ENCODE measurements at places on chromosomes 1 and 21. TPM values are rescaled to one million over a fixed set of nuclear protein-coding genes. Genes with fewer than 3 reads are reported as not detected.

DNA sequence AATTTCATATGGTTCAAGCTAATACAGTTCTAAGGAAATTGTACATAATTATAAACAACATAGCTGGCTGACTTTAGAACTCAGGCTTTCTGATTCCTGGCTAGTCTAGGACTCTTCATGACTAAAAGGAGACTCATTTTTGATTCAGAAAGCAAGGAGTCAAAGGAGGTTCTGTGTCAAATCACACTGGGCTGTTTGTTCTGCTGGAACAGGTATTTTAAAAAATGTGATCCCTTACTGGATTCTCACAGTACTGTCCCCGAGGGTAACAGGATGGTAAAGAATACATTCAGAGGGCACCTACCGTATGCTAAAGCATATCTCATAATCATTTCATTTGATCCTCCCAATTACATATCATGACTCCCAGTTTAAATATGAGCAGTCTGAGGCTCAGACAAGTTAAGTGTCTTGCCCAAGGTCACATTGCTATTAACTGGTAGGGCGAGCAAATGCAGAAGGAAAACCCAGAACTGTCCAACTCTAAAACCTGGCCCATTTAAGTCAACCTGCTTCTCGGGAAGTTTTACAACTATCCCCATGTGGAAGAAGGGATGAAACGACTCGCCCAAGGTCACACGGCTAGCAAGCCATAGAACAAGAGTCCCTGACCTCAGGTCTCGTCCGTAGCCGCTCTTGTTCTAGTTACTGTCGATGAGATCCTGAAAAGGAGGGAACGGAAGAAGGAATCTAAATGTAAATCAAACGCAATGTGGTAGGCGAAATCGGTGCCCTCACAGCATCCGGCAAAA, 675 bp downstream of the MYSM1 start:
- DNase-seq, result no peak

DNA sequence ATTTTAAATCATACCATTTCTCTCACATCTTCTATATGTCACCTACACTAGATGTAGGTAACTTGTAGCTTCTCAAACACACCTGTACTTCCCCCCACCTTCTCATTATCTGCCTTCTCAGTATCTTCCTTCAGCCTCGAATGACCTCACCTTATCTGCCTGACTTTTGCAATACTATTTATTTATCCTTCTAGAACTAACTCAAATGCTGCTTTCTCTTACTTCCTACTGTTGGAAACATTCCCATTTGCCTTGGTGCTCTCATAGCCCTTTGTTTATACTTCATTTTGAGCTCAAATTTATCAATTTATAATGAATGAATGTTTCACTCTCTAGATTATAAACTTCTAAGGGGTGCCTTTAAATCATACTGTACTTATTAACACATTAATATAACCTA, 50.4 kb upstream of the KIAA1614 start:
- no peak for DNase-seq

The PERM1 gene
- not detected for total RNA-seq

The GPATCH3 gene
- total RNA-seq, result 38.4 TPM

The DIO1 gene
- not detected for total RNA-seq

DNA sequence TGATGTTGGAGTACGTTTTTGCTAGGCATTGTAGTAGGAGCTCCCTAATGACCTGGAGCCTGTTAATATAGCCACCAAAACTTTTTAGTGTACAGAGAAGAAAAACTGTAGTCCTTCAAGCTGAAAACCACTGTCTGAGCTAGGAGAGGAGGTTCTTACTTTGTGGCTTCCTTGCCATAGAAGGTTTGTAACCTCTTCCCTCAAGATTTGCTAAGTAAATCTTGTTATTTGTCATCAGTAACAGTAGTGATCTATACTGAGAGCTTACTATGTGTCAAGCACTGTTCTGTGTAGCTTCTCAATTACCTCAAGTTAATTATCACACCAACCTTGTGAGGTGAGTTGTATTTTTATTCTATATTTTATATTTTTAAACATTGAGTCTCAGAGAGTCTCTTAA, 21.2 kb upstream of the LRRC8C start:
- DNase-seq, result peak; percentile 50

The HSPB7 gene
- not detected for total RNA-seq

GRCh38 chr1:56304975-56305374, 274.4 kb downstream of the PLPP3 start:
- no peak for DNase-seq

- DNase-seq, result no peak
These were observed 1.2 kb upstream of the TSPAN2 start for GRCh38 chr1:115090540-115090939.

- DNase-seq, result no peak
These were observed 150.4 kb upstream of the NEGR1 start for GRCh38 chr1:72432645-72433267.
